ENCODE measurements at places on chromosomes 4 and X.

DNA sequence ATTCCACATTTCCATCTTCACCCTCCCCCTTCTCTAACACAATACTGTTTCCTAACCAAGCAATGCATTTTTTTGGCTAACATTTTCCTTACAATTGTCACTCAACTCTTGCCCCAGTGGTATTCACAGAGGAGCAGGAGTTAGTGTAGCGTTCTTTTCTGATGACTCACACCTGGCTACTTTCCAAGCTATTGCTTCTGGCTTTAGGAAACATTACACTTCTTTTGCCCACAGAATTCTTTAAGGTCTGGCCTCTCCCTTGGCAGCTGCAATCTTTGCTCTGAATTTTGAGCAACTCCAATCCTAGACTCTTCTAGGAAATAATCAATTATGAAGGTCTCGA, 27.5 kb upstream of the PDGFC start:
- DNase-seq, result peak; percentile 63

DNA sequence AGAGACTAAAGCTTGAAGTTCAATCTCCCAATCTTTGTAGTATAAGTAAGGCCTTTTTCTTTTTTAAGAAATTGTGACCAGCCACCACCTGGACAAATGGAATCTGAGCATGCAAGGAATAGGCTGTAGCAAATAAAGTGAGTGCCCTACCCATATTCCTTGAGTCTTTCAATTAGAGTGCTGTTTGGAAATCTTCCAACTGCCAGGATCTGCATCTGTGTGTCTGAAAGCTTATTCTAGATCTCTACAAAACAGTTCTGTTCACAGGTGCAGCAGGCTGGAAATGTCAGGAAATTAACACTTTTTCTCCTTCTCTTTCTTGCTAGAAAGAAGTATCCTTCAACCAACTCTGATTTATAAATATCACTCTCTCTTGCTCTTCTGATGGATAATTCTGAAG, 76.7 kb upstream of the NDST3 start:
- DNase-seq, result no peak

DNA sequence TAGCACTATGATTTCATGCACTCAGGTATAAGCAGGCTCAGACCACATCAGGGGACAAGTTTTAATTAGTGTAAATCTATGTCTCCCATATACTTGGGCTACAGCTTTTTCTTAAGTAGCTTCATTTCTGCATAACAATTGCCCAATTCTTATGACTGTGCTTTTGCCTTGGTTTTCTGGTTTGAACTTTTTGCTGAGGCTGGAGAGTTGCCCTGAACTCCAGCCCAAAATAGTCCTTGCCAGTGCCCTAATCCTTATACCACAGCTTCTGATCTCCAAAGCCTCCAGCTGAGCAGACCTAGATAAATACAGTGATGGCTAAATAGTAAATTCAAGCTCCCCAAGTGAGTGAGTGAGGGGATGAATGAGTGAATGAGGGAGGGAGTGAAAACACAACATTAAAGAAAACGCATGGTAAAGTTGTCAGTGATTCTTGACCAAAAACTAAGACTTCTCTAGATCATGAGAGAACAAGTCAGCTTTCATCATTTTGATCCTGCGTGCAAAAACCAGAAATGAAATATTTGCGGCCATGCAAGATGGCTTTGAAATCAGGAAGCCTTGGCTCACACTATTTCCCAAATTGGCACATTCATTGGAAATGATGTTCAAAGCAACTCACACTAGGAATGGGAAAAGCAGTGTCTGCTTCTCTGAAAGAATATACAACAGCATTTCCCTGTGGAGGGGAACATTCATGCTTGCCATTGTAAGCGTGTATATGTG, 437.1 kb upstream of the CTSO start:
- no peak for DNase-seq

DNA sequence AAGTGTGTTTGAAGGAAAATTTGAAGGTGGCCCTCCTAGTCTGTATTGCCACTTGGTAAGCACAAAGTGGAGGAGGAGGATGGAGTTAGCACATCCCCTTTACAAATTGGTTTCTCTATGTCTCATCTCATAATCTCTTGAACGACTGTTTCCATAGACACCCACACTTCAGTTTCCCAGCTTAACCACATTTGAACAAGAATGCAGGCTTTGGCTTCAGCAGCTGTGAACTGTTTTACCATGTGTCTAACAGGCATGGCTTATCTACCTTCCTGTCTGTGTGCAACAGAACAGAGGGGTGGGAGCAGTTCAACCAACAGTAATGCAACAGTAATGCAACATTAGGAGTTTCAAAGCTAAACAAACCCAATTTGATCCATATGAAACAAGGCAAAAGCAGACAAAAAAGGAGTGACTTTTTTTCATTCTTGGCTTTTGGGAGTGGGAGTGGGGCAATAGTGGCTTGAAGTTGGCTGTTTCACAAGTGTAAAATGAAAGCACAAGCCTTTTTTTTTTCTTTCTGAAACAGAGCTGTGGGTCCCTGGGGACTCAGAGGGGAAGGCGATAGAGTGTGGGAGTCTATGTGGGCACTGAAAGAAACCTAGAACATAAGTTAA, 108.0 kb downstream of the ITM2A start:
- peak; percentile 22 for DNase-seq

GRCh38 chrX:5756616-5757015, 472.1 kb downstream of the NLGN4X start:
- DNase-seq, result no peak

- no peak for DNase-seq
These were observed 39.1 kb upstream of the NOCT start for GRCh38 chr4:138976526-138976925.

DNA sequence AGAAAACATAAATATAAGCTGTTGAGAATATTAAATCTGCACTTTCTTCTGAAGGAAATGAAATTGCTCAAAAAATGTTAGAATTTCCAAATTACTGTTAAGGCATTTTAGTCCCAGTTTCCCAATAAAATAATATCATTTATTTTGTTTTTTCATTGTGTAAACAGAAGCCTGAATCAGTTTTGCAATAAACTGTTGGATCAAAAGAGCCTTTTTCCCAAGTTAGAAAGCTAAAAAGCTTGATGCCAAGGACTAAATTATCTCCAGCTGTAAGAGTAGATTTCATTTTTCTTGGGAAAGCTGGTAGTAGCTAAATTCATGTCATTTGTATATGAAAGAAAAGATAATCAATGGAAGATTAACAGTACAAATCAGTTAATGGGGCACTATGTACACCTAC, 95.8 kb downstream of the RNF150 start:
- DNase-seq, result no peak

DNA sequence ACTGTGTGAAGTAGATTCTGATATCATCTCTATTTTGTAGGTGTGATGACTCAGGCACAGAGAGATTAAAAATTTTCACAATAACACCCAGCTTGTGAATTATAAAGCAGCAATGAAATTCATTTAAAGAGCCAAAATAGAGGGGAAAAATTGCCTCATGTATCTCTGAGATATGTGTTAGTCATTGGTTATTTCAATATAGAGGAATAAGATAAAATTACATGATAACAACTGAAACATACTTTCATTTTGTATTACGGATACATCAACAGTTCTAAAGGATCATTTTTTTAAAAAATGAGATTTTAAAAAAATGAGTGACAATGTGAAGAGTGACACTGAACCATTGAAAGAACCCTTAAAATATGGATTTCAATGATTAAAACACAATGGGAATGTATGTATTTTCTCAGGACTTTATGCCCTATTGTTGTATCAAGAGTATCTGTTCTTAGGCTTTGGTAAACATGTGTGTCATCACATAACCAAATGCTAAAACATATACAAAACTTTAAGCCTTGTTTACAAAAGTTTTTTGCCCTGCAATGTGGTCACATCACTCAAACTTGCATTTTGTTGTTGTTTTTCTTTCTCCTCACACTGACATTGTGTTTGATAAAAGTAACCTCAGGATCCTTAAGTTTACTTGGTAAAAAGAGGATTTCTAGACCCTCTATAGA, 221.3 kb downstream of the ANTXR2 start:
- DNase-seq, result no peak

DNA sequence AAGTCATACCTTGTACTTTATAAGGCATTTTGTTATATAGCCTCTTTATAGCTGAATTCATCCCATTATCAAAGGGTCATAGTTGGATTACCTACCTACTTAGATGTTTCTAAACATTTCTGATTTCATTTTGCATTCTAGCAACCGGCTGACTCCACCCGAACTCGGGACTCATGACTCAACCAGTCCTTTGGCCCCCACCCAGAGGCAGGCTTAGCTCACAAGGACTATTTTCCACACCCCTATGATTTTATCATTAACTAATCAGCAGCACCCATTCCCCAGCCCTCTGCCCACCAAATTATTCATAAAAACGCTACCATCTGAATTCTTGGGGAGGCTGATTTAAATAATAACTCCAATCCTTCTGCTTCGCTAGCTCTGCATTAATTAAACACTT, 79.9 kb upstream of the EGFL6 start:
- peak; percentile 59 for DNase-seq

- DNase-seq, result no peak
These were observed 66.1 kb downstream of the MAGEA10 start for GRCh38 chrX:152072236-152072635.

GRCh38 chr4:107655289-107655688, 64.7 kb downstream of the PAPSS1 start:
- no peak for DNase-seq

DNA sequence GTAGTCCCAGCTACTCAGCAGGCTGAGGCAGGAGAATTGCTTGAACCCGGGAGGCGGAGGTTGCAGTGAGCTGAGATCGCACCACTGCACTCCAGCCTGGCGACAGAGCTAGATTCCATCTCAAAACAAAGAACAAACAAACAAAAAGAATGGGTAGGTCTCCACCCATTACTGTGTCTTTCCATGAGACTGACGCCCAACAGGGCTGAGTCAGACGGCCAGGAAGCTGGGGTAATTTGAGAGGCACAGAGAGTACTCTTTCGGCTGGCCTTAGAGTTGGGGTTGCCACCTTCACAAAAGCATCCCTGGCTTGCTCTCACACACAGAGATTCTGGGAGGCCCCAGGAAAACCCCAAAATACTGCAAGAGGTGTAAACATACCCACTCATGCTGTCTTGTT, 72.0 kb upstream of the DHRSX start:
- DNase-seq, result no peak

GRCh38 chr4:96354036-96354712, 514.3 kb downstream of the PDHA2 start:
- DNase-seq, result no peak

- peak; percentile 76 for DNase-seq
These were observed 16.4 kb upstream of the PORCN start for GRCh38 chrX:48492293-48492910.

GRCh38 chr4:5128569-5128968, 77.3 kb downstream of the STK32B start:
- DNase-seq, result no peak

DNA sequence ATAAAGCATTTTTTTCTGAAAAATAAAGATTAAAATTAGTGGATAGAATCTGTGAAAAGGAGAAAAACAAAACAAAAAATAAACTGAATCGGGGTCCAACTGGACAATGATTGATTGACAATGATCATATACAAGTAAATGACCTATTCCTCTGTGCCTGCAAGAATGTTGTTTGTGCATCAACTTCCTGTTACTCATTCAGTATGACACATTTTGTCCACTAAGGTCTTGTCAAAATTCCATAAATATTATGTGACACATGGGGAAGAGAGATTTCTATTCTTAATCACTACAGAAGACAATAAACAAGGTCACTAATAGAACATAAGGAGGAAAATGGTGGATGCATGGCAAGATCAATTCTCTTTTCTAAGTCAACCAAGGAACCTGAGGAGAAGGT, 54.9 kb downstream of the F8 start:
- DNase-seq, result no peak

GRCh38 chr4:180486342-180486741, 1756.9 kb upstream of the TENM3 start:
- DNase-seq, result no peak

GRCh38 chr4:87209696-87210095, 10.7 kb downstream of the KLHL8 start:
- peak; percentile 87 for DNase-seq

- DNase-seq, result no peak
These were observed 67.4 kb upstream of the EPHA5 start for GRCh38 chr4:65737672-65738071.

DNA sequence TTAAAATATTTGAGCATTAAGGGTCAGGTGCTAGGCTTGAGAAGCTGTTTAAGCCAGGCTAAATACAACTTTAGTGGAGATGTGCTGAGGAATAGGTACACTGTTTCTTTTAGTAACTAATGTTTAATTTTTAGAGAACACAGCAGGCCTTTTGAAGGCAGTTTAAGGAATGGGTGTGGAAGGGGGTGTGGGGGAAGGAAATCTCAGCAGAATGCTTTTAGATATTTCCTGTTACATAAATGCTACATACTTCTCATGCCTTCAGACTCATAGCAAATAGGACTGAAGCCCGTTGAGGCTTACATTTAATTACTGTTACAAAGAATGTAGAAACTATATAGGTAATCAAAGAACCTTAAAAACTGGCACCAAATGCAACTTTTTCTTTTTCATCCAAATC, 66.3 kb downstream of the WWC2 start:
- no peak for DNase-seq

GRCh38 chr4:76298227-76298626, 8.3 kb upstream of the STBD1 start:
- DNase-seq, result no peak

DNA sequence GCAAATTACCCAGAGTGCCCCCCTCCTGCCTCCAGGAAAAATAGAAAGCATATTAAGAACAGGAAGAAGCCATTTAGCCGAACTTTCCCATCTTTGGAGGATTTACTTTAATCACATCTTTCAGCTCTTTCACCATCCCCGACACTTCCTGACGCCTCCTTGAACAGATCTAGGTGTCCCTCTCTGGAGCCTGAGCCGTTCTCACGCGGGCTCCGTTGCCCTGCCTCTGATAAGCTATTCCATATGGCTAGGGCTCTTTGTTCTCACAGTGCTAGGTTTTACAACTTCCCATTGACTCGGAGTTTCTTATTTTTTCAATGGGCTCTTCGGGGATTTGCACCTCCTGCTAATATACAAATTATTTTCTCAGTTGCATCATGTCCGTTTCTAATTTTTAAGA, 82.1 kb upstream of the GPC4 start:
- no peak for DNase-seq

- DNase-seq, result no peak
These were observed 2.9 kb downstream of the WDR13 start for GRCh38 chrX:48600226-48600625.

- DNase-seq, result peak; percentile 4
These were observed 32.1 kb upstream of the HDAC8 start for GRCh38 chrX:72604705-72605104.

DNA sequence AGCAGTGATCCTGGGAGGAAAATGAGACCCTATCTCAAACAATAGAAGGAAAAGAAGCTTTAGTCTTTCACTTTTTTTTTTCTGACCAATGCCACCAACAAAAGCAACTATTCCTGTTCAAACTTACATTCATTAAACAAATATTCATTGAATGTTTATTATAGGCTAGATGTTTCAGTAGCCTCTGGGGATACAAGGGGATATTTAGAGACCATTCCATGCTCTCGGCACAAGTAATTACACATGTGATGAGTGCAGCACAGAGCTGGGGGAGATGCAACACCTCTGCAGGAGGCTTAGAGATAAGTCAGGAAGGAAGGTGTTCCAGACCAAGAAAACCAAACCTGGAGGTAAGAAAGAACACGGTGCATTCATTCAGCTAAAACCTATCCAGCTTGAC, 68.3 kb downstream of the PALLD start:
- no peak for DNase-seq

Data from suppressor macrophage treated with lipopolysaccharide for 4 hours (primary cell).